ENCODE measurements at places on chromosomes 4 and X.

DNA sequence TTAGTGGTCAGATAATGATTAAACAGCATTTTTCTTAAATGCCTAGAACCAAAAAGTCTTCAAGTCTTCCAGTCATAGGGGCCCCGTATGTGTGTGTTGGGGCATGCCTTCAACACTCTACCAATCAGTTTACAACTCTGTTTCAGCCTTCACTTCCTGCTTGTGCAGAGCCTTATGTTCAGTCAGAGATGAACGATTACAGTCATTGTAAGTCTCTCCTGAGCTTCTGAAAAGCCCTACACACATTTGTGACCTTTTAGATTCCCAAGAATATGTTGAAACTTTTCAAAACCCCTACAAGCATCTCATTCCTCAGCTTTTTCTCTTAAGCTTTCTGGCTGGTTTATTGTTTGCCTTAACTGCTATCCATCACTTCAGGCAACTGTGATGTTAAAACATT is 591.2 kb downstream of the ZNF674 start:
- DNase-seq = no peak

DNA sequence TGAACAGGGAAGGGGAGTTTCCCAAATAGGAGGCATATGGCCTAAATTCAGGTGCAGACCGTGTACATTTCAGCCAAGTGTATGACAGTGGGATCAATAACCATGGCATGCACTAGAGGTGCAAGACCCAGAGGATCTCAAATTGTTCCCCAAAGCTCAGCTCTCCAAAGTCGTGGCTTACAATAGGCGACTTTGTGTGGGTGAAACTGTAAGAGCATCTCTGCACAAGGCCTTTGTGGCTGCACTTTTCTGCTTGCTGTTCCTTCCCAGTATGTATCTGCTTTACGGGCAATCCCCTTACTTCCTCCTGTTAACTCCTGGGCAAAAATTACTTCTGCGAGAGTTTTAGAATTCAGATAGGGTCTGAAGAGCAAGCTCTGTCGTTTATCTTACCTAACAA is 518.3 kb upstream of the ZFP42 start:
- DNase-seq = no peak

DNA sequence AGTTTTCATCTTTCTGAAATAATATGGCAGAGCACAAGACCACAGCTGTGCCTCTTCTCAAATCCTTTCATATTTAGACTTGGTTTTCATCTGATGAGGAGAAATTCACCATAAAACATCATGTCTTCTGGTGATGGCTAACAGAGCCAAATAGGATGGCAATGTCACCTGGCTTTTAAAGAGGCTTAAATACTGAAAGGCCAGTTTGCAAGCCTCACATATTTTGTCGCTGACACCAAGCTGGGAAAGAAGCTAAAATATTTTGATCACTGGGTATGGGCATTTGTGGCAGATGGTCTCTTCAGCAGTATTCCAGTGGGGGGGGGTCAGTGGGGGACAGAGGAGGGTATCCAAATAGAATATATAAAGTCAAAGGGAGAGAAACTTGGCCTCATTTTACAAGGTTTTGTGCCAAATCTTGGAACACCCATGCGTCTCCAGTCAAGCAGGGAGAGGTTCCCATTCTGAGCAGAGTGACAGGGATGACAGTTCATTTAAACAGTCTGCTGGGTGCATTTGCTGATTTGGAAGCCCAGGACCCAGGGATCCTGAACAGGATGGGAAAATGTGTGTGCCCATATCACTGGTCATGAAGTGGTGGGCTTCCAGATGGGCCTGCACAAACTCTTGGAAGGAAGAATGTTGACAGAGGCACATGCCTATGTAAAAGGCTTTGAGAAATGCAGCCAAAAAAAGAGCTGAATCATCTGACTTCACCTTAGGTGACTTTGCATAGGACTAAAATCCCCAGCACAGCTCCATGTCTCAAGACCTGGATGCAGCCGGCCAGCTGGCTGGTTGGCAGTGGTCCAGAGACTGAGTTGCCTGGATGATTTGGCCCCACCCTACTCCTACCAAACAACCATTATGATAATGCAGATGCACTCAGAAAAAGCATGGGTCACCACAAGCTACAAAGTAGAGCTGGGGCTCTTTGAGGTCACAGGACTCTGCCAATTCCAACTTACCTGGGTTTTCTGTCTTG is 484.4 kb upstream of the NR3C2 start:
- peak; percentile 32 for DNase-seq

- no peak for DNase-seq
These were observed 4.5 kb upstream of the TNIP3 start for GRCh38 chr4:121168446-121169281.

DNA sequence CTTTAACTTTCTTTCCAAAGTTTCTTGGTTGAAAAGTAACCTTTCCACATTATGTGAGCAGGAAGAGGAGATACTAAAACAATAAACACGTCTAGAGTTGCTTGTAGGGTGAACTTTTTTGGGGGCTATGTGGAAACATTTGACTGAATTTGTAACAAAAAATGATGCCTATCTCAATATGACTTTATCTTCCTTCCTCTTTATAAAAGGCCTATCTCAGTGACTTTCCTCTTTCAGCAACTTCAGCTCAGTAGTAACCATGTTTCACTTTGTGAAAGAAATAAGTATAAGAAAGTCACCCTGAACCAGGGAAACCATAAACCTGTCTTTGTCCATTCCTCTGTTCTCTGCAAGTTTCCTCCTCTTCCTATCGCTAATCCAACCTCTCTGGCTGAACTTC is 124.7 kb upstream of the TMEM164 start:
- DNase-seq = no peak

Data from NCI-H226 (cell line).